ENCODE measurements at places on chromosomes 7 and 10.

DNA sequence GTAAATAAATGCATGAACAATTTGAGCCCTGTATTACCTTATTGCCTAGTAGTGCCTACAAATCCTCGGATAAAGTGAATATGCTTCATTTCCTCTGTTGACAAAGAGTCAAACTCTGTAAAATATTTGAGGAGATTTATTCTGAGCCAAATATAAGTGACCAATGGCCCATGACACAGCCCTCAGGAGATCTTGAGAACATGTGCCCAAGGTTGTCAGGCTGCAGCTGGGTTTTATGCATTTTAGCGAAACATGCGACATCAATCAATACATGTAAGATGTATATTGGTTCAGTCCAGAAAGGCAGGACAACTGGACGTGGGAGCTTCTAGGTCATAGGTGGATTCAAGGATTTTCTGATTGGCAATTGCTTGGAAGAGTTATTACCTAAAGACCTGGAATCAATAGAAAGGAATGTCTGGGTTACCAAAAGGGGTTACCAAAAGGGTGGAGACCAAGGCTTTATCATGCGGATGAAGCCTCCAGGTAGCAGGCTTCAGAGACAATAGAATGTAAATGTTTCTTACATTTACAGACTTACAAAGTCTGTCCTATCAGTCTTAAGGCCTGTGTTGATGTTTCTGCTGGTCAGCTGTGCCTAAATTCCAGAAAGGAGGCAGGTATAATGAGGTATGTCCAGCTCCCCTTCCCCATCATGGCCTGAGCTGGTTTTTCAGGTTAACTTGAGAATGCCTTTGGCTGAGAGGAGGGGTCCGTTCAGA, 220.1 kb upstream of the FZD1 start:
- DNase-seq = no peak

GRCh38 chr7:50426280-50427045, 23.7 kb downstream of the FIGNL1 start:
- no peak for DNase-seq

DNA sequence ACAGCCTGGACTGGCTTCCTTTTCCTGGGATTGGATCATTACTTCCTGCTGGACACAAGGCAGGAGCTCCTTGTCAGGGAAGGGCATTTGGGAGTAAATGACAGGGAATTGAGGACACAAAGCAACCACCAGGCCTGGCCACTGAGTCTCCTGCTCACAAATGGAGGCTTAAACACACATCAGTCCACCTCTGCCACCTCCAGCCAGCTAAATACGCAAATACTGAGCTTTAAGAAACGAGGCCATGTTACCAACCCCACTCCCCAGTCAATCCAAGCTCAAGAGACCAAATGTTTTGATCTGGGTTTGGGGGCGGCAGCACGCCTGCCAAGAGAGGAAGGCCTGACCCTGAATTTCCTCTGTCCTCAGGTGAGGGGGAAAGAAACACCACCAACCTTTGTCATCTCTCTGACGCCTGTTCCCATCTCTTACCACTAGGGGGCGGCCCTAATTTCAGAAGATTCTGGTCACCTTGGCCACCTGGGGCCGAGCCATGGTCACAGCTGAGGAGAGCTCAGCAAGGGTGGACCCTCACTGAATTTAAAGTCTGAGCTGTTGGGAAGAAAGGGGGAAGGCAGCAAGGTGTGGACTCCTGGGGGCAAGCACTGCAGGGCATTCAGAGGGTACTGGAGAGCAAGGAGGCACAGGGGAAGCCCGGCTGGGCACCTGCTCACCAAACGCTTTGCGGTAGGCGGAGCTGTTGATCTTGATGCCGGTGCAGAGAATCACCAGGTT, 16.5 kb downstream of the AIFM2 start:
- DNase-seq = peak; percentile 77

- no peak for DNase-seq
Measured at GRCh38 chr10:31683682-31684081, 244.9 kb downstream of the ARHGAP12 start.

All from WTC11 (cell line).